ENCODE measurements at places on chromosomes 5 and 9.

GRCh38 chr5:4614088-4614487, 526.0 kb upstream of the ADAMTS16 start:
- no peak for DNase-seq

DNA sequence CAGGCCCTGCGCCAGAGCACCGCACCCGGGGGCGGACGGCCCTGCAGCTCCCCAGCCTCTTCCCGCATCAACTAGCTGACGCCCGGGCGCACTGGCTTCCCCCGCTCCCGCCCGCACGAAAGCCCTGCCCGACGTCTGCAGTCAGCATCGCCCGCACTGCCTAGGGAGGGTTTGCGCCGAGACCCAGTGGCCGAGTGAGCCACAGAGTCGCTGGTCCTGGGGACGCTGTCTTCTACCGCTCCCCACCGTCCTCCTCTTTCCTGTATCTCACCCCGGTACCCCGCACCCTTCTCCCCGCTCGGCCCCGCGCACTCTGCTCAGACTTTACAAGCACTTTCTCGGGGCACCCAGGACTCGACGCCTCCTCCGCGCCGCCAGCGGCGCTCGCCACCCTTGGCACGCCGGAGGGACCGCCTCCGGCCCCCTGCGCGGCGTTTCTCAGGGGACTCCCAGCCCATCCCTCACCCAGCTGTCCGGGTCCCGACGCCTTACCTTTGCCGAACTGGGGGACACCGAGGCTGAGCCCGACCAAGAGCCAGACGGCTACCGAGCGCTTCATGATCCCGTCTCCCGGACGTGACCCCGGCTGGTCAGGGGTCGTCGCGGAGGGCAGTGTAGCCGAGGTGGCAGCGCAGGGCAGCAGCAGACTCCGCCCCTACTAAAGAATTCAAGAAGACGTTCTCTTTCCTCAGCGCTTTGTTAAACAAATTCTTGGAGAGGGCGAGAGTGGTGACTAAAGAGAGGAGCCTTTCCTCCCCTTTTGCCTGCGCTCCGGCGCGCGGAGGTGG, 670 bp downstream of the EDIL3 start:
- DNase-seq: no peak

DNA sequence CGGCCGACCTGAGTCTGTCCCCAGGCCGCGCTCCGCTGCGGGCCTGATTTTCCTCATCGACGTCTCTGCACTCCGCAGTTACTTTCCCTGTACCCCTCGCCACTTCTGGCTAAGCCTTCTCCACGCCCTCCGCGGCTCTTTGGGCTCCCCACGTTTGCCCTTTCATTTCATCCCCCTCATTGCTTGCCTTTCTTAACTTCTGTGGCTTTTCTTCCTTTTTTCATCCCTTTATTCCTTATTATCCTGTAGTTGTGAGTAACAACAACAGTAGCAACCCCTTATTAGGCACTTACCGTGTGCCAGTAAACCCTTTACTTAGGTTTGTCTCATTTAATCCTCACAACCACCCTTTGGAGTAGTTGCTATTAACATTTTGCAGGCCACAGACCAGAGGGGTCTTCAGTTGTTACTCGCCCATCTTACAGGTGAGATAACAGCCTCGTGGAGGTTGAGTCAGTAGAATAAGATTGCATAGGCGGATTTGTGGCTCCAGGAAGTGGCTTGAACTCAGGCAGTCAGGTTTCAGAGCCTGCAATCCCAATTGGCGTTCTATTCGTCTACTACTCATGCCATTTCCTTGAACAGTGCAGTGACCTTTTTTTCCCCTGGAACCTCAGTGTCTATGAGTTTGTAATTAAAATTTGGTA, 724 bp downstream of the TCERG1 start:
- peak; percentile 40 for DNase-seq

- no peak for DNase-seq
Measured at GRCh38 chr5:123928401-123928800, 416.4 kb downstream of the CSNK1G3 start.

GRCh38 chr9:134332841-134333233, 6.6 kb downstream of the RXRA start:
- no peak for DNase-seq
